Skin of body (tissue), 3 donors: ENCODE measurements at places on chromosomes 12 and 14.
A peak's percentile ranks its signal among the peaks of the same experiment; 100 is the strongest.

- no peak for DNase-seq
These were observed 27.0 kb downstream of the BTBD7 start for GRCh38 chr14:93305725-93306418.

DNA sequence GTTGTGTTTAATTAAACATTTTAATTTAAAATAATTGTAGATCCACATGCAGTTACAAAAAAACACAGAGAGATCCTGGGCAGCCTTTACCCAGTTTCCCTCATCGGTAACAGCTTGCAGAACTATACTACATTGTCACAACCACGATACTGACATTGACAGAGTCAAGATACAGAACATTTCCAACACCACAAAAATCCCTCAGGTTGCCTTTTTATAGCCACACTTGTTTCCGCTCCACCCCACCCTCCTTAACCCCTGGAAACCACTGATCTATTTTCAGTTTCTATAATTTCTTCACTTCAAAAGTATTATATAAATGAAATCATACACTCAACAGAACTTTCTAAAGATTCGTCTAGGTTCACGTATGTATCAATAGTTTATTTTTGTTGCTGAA, 458.8 kb upstream of the SOX5 start:
- DNase-seq = no peak

GRCh38 chr12:155006-155405, 59.0 kb downstream of the SLC6A12 start:
- DNase-seq = no peak

GRCh38 chr14:76073717-76074116, 78.0 kb upstream of the GPATCH2L start:
- no peak for DNase-seq

GRCh38 chr14:53536446-53536845, 383.3 kb upstream of the DDHD1 start:
- DNase-seq = no peak

- DNase-seq = no peak
These were observed 85.5 kb downstream of the CACNA1C start for GRCh38 chr12:2138294-2138693.

DNA sequence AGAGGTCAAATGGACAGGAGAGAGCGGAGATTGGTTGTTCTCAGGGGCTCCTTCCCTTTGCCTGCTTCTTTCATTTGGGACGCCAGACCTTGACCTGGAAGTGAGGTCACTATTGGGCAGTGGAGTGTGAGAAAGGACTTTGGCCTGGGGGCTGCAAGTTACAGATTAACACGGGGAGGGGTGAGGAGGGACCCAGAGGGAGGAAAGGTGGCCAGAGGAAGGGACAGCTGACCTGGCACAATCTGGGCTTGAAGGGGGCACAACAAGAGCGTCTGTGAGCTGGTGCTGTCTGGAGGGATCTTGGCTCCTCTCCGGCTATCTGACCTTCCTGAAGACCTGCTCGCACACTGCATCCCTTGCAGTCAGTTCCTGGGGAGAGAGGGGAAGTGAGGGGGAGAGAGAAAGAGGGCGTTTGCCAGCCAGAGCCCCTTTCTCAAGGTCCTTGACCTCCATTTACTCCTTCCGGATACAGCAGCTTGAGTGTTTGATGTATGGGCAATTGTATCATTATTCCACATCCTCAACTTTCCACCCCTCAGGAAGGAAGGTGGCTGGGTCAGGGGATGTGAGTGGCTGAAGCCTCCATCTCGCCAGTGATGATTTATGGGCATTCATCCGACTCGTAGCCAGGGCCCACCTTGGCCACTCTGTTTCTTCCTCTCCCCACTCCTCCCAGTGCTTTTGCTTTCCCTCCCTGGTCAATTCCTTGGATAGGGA, 4.7 kb downstream of the RBP5 start:
- peak; percentile 5 for DNase-seq

- no peak for DNase-seq
These were observed 29.3 kb upstream of the DAAM1 start for GRCh38 chr14:59159169-59159568.

DNA sequence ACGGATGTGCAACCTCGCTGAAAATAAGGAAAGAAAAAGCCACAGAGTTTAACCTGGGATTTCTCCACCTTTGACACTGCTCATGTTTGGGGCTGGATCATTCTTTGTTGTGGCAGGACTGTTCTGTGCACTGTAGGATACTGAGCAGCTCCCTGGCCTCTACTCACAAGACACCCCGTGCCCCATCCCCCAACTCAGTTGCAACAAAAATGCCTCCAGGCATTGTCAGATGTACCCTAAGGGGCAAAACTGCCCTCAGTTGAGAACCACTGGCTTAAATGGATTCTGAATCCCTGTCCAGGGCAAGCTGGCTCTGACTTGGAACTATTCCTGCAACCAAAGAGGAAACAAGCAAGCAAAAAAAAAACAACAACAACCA, 2.1 kb downstream of the GLTP start:
- DNase-seq = no peak
